ENCODE measurements at places on chromosomes 3 and 15. TPM values are rescaled to one million over a fixed set of nuclear protein-coding genes. Genes with fewer than 3 reads are reported as not detected.
A peak's percentile ranks its signal among the peaks of the same experiment; 100 is the strongest.

DNA sequence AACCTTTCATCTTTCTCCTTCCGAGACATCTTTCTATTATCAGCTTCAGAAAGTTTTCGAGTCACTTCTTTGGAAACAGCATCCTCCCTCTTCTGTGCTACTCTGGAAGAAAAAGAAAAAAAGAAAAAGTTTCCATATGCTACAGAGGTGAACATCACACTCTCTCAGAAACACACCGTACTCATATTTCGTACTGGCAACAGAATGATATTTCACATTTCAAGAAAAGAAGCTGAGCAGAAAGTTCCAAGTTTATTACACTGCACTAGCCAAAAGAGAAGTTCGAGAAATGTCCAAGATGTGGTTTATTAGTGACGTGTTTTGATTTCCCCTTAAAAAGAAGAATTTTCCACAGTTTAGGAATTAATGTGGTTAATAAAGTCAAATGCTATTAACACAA lies 6.0 kb downstream of the SSR3 start:
- peaks cover 43% of the 10 kb centered on the region for H3K36me3 ChIP-seq
- H3K4me3 ChIP-seq = no peak overlapping the region
- H3K4me1 ChIP-seq = peaks cover 50% of the 10 kb centered on the region
- H3K27ac ChIP-seq = no peak overlapping the region

DNA sequence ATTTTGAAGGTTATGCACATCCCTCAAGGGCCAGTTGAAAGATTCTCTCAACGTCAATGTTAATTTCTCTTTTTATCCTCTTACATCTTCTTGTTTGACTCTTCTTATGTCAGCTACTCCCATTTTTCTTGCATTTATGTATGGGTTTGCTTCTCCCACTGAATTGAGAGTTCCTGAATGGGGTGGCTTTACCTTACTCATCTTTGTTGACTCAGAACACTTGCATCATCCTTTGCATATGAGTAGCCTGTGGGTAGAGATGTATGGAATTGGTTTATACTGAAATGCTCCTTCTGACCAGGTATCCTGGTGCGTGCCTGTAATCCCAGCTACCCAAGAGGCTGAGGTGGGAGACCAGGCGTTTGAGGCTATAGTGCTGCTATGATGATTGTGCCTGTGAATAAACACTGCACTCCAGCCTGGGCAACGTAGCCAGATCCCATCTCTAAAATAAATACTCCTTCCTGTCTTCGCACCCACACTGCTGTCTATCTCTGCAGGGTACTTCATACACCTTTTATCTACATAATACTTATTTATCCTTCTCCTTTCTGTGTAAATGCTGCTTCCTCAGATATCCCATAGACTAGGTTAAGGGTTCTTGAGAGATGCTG lies 123.6 kb upstream of the DPH6 start:
- no peaks in the 10 kb centered on the region for H3K36me3 ChIP-seq
- no peak overlapping the region for H3K27ac ChIP-seq
- no peak for DNase-seq

GRCh38 chr3:192917028-192917403 lies 640 bp downstream of the MB21D2 start:
- H3K4me3 ChIP-seq = peak overlapping the region; percentile 88
- H3K4me1 ChIP-seq = peaks cover 18% of the 10 kb centered on the region
- H3K36me3 ChIP-seq = no peaks in the 10 kb centered on the region
- no peaks in the 10 kb centered on the region for H3K27me3 ChIP-seq
- peak; percentile 85 for DNase-seq

DNA sequence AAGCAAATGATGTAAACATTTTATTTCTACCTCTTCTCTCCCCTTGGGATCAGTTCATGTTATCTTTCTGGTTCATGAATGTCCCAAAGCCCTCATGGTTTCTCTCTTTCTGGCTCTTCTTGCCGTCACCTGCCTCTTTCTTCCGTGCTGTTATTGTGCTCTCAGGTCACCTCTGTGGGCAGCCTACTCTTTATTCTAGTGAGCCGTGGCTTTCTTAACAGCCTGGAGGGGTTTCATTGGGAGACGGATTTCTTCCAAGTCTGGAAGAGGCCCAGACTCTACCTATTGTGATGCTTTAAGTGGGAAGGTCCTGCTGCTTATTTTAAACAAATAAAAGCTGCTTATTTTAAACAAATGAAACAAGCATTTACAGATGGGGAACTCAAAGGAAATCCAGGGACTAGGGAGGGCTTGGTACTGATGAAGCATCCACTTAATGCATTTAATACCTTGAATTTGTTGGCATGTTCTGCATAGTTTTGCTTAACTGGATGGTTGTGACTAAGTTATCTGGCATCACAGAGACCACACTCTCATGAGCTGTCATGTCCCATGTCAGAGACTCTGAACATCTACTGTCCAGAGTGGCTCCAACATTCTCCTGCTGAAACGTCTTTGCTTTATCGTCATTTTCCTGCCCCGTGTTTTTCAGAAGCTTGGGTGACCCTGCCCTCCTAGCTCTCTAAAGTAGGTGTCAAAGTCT lies 443.3 kb downstream of the GABRG3 start:
- H3K4me1 ChIP-seq = no peaks in the 10 kb centered on the region
- no peaks in the 10 kb centered on the region for H3K27me3 ChIP-seq
- H3K27ac ChIP-seq = no peak overlapping the region

GRCh38 chr3:43582866-43583265 lies 38.9 kb downstream of the ANO10 start:
- H3K27ac ChIP-seq = no peak overlapping the region
- no peaks in the 10 kb centered on the region for H3K4me1 ChIP-seq
- H3K36me3 ChIP-seq = no peaks in the 10 kb centered on the region
- H3K27me3 ChIP-seq = no peaks in the 10 kb centered on the region
- no peak overlapping the region for H3K4me3 ChIP-seq
- no peak for DNase-seq

GRCh38 chr15:38002883-38003477 lies 68.5 kb downstream of the TMCO5A start:
- no peaks in the 10 kb centered on the region for H3K4me1 ChIP-seq
- no peak for DNase-seq
- H3K27ac ChIP-seq = no peak overlapping the region
- H3K4me3 ChIP-seq = no peak overlapping the region
- no peaks in the 10 kb centered on the region for H3K27me3 ChIP-seq

- no peaks in the 10 kb centered on the region for H3K4me1 ChIP-seq
- no peak overlapping the region for H3K4me3 ChIP-seq
- DNase-seq = no peak
- no peak overlapping the region for H3K27ac ChIP-seq
- no peaks in the 10 kb centered on the region for H3K36me3 ChIP-seq
Observed at GRCh38 chr15:23924686-23925085, 237.6 kb upstream of the NDN start.

ACSBG1 gene
- total RNA-seq = 137 TPM

BFSP2 gene
- not detected for total RNA-seq

ZNF385D gene
- 3.7 TPM for total RNA-seq
